ENCODE measurements at places on chromosomes 3 and 15.
A peak's percentile ranks its signal among the peaks of the same experiment; 100 is the strongest.

DNA sequence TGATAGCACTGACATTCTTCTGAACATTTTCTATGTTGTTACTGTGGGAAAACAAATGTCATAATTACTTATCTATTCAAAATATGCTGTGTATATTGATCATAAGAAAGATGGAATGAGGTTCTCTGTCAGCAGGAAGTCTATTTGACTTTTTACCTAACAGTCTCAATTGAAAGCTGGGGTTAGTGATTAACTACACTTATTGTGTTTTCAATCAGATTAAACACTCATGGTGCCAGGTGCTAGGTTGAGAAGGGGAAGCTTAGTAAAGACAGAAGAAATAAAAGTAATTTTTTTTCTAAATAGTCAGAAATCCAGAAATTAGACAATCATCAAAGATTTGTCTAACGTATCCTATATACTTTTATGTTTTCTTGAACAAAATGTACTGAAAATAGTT is 281.0 kb upstream of the NR2E3 start:
- no peak for DNase-seq

DNA sequence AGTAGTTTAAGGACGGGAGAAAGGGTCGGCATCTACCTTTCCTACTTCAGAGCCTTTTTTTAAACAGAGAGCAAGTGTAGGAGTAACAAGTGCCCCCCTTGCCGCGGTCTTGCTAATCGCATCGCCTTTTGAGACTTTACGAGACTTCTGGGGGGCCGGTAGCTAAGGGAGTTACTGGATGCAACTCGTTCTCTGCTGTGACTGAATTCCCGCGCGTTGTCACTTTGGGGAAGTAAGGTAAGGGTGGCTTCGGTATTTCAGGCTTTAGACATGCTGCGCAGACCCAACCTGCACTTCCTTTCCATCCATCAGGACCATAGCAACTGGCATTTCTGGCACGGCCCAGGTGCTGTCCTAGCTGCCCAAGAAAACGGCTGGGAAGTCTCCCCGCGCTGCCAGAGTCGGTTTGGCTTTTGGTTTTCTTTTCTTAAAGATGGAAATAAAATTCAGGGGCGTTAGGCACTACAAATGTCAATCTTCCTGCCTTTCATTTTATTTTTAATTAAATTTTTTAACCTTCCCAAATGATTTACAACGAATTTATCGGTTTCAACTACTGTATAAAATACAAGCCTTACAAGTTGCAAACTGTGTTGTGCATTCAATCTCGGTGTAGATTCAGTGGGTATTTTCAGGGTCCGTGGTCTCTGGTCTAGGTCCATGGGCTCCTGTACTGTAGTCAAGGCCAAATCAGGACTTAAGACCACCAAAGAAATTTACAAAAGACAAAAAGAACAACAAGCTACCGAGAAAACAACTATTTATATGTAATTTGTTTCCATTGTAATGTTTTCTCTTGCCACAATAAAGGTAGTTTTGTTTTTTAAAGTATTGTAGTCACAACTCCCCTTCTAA is 3.5 kb downstream of the MECOM start:
- no peak for DNase-seq

- DNase-seq = peak; percentile 62
Observed at GRCh38 chr3:78754066-78754743, 1013.6 kb downstream of the ROBO1 start.

DNA sequence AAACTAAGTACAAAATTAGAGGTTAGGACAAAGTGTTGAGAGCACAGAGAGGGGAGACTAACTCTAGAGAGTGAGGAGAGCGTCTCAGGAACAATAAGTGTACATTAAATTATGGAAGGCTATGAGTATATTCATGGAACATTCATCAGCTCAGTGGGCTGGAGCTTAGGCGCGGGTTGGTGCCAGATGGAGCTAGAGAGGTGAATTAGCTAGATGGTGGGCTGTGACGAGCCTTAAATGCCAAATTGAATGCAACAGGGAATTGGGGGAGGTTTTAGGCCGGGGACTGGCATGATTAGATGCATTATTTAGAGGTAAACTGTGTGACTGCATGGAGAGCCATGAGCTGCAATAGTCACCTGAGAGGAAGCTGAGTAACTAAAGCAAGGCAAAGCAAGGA is 97.1 kb downstream of the TMEM108 start:
- no peak for DNase-seq

DNA sequence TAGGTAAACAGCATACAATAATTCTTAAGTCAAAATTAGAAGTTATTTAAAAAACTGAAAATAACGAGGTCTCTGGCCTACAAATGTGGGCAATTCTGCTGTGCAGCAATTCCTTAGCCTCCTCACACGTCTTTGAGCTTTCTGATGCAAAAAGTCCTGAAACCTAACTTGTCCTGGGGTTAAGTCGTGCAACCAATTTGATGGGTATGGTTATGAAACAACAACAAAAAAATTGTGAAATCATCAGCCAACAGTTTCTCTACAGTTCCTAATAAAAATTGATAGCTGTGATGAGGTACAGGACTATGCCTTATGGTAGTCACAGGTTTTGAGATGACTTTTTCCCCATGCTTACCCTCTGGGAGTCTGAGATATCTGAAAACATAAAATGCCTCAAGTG is 6.5 kb upstream of the GLB1 start:
- no peak for DNase-seq

Data from GM03348 (cell line).